ENCODE measurements at places on chromosomes 11 and 22.

DNA sequence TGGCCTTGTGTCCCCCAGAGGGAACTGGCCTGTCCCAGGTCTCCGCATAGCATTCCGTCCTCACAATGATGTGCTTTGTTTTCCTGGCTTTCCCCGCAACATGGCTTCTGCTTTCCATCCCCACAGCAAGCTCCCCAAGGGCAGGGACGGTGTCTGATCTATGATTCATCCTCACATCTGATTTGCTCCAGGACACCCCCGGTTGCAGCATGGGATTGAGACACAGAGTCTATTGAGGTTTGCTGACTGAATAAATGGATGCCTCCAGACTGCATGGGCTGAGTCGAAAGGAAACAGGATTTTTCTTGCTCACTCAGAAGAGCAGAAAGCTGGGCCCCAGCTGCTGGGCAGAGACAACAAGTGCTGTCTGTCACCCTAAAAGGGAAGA, 40.2 kb downstream of the LMO1 start:
- DNase-seq: no peak

- DNase-seq: no peak
Measured at GRCh38 chr11:85495918-85496317, 131.2 kb downstream of the DLG2 start.

DNA sequence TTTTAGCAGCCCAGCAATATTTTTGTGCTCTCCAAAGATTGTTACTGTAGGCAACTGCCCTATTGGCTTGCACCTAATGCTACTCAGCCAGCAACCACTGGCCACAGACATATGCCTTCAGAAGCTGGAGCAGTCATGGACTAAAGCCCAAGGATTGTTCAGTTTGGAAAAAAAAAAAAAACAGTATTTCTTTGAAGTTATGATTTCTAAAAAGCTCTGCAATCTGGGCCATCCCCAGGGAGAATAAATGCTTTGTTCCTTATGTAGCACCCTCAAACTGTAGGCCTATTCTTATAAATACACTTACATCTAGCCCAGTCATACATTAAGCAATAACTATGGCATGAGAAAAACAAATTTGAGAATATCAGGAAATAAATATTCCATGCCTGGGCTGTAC, 2190.5 kb upstream of the RAG2 start:
- DNase-seq: no peak

DNA sequence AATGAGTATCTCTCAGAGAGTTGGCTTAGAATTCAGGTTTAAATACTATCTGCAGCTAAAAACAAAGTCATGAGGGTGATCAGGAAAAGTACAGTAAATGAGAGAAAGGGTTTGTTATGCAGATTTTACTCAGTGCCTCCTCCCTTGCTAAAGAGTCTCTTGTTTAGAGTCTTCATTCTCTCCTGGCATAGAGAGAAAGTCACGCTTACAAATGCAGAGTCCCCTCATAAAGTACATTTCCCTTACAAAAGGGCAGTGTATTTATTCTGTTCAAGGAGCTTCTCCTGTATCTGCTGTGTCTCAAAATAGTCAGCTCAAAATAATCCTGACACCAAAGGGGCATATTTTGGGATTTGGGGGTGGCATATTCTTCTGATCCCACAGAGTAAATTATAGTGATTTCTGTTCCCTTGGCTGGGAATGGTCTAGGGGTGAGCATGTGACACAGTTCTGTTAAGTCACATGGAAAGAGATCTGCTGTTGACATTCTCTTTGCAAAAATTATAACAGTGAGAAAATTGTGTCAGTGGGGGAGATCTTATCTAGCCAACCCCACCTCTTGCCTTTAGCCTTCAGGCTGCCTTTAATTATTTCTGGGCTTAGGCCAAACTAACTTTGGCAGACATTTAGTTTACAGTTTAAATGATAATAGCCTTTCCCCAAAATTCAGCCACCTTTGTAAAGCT, 102.9 kb downstream of the MTNR1B start:
- DNase-seq: no peak

DNA sequence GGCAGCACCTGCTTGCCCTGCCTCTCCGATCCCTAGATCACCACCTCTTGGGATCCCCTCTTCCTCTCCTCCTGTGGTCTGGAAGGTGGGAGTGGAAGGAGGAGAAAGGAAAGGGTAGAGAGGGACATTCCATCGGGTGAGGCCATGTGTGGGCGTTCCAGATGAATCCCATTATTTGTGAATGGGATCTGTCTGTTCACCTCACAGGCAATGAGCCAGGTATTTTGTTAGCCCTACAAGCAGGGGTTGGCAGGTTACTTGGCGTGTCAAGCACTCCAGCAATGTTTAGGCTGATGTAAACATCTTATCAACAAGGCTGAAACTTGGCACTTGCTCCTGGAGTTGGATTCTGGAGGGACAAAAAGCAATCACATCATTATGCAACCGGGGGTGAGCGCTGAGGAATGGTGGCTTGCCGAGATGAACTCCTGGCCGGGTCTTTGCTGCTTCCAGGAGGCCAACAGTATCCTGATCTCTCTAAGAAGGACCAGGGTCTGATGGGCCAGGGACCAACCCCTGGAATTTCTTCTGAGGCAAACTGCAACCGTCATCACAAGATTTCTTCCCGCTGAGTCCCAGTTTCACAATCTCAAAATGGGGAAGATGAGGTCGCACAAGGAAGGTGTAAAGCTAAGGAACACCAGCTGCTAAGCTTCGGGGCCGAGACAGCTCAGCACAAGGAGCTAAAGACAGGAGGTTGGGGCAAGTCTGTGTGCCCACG, 7.8 kb downstream of the ADAMTS8 start:
- DNase-seq: no peak

GRCh38 chr22:42684462-42685195, 35.4 kb upstream of the CYB5R3 start:
- DNase-seq: no peak

DNA sequence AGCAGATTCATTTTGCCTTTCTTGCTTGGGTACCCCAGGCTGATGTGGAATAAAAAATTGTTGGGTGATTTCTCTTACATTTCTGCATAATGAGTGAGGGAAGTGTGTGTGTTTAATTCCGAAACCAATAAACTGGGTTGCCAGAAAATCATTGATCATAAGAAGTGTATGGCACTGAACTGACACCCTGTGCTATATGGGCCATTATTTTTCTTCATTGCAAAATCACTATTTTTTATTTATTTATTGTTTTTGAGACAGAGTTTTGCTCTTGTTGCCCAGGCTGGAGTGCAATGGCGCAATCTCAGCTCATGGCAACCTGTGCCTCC, 14.6 kb upstream of the HIKESHI start:
- no peak for DNase-seq

GRCh38 chr11:46002189-46002588, 79.7 kb downstream of the LARGE2 start:
- DNase-seq: no peak

DNA sequence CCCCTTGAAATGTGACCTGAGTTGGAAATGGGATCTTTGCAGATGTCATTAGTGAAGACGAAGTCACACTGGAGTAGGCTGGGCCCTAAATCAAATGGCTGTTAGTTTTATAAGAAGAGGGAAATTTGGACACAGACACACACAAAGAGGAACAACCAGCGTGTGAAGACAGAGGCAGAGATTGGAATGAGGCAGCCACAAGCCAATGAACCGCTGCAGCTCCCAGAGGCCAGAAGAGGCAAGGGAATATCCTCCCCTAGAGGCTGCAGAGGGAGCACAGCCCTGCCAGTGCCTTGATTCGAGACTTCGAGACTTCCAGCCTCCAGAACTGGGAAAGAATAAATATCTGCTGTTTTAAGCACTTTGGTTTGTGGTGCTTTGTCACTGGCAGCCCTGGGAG, 484.5 kb downstream of the MN1 start:
- no peak for DNase-seq

GRCh38 chr11:57368106-57368844, 12.7 kb downstream of the PRG3 start:
- no peak for DNase-seq
